T follicular helper cell (primary cell): ENCODE measurements at places on chromosomes 3 and 15.
A peak's percentile ranks its signal among the peaks of the same experiment; 100 is the strongest.

GRCh38 chr3:107347751-107348150, 29.5 kb upstream of the CCDC54 start:
- DNase-seq = no peak

GRCh38 chr3:100006570-100007271, 107.6 kb downstream of the FILIP1L start:
- DNase-seq = no peak

GRCh38 chr3:54988838-54989630, 61.2 kb upstream of the LRTM1 start:
- DNase-seq = no peak

DNA sequence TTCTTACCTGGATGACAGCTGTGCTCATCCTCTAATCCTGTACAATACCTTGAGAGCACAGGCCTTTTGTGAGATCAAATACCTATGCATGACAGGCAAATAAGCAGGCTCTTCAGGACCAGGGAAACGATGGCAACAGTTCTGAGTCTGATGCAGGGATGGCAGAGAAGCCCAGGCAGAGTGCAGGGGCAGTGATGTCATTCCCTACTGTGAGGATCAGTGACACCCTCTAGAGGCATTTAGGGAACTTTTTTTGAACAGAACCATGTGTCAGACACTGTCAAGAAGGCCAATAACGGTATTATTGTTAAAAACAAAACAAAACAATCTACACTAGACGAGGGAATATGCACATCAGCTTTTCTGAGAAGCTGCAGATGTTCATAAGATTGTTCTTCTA, 314.8 kb upstream of the CTDSPL start:
- no peak for DNase-seq

DNA sequence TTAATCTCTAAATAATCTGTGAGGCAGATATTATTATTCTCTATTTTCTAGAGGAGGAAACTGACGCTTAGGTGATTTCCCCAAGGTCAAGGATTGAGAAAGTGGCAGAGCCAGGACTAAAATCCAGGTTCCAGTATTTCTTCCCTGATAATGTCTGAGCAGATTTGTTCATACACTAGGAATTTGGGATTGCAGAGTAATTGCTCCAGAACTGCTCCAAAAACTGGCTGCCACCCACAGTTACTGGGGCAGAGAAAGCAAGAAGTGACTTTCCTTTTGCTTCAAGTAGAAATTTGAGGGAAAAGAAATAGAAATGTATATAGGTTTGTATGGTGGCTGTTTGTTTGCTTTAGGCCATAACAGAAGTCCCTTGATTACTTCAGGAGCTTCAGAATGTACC, 60.6 kb downstream of the SLC12A8 start:
- DNase-seq = no peak

DNA sequence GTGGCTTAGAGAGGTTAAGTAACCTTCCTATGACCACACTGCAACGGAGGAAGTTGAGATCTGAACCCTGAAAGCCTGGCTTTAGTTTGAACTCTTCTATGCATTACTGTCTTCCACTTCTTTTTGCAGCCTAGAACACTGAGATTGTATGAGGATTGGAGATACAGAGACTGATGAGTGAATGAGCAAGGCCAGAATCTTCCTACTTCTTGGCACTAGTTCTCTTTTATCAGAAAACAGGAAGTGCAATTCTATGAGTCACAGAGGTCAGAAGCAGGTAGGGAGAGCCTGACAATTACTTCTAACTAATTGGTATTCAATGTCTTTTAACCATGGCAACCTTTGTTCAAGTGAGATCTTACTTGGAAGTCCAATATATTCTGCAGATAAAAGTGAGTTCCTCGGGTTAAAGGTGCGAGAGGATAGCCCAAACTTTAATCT, 219.0 kb downstream of the SHQ1 start:
- DNase-seq = no peak

- DNase-seq = no peak
Observed at GRCh38 chr3:143011705-143012104, 10.3 kb downstream of the U2SURP start.

DNA sequence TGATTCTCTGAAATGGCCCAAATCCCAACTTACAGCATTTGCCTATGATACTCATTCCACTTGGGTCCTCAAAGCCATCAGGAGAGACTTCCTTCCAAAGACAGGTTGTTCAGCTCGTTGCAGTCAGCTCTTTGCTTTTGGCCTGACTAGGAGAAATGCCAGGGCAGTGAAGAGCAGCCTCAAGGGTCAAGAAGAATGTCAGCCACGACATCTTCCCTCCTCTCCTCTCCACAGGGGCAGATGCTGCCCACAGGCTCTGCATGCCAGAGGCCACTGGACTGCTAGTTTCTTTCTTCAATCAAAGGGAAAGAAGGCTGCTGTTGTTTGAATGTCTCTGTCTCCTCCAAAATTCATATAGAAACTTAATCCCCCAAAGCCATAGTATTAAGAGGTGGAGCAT, 201.7 kb upstream of the PFN2 start:
- no peak for DNase-seq

- DNase-seq = no peak
Observed at GRCh38 chr3:146189519-146190173, 28.7 kb upstream of the PLOD2 start.

DNA sequence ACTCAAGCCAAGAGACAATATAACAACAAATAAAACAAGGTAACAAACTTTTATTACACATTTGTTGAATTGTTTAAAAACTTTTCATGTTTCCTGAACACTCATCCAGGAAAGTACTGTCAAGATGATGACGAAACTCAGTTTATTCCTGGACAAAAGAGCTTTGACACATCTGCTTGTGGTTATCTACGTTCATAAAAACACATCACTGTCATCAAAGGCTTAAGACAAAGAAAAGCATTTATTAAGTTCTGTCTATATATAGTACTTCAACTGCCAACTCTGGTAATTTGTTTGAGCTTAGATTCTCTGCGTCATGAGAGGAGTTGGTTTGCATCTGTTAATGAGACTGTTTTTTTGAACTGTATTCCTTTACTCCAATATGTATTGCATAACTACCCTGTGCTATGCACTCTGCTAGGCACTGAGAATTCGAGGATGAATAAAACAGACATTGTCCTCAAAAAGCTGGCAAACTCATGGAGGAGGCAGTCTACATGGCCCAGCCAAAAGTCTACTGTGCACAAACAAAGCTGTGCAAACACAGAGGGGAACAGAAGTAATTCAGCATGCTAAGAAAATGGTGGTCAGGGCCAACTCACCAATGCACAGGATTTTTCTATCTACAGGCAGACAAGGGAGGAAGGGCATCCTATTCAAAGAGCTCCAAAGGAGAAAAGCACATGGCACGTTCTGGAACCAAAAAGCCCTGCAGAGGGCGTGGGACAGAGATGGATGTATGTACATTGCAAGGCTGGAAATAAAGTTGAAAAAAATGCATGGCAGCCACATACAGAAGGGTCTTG, 21.5 kb downstream of the PLD1 start:
- no peak for DNase-seq

GRCh38 chr15:90495067-90495466, 34.7 kb upstream of the CRTC3 start:
- DNase-seq = no peak

DNA sequence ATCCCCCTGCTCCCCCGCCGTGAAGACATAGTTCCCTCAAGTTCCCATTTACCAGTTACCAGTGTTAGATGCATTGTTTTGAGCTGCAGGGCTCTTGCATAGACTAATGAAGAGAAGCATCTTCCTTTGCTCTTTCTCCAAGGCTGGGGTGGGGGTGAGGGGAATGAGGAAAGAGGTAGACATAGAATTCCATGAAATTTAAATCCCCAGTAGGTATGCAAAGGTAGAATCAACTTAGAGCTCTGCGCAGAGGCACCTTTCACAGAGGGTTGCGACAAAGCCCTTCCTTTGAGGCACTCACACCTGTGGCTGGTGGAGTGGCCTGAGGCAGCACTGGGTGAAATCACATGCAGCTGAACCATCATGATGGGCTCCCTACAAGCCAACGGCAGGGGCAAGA, 101.3 kb downstream of the WDR76 start:
- DNase-seq = no peak

- DNase-seq = no peak
Observed at GRCh38 chr3:166731701-166732100, 648.4 kb downstream of the ZBBX start.

- DNase-seq = no peak
Observed at GRCh38 chr3:143510601-143511000, 337.7 kb downstream of the SLC9A9 start.

- DNase-seq = no peak
Observed at GRCh38 chr15:29278436-29279105, 8.9 kb upstream of the NSMCE3 start.

- DNase-seq = no peak
Observed at GRCh38 chr15:91100814-91101607, 954 bp downstream of the SV2B start.

DNA sequence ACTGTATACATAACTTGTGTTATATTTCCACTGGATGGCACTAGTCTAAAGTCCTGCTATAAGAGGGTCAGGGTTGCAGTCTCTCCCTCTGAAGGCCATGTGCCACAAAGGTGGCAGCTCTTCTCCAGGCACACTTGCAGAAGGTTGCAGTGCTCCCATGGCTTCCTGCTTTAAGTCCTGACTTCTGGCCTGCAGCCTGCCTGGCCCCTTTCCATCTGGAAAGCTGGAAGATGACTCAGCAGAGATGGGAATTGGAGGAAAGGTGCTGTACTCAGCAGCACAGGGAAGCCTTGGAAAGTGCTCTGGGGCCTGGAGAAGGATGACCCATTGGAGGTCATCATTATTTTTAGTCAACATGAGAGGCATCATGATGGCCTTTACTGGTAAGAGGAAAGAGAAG, 40.9 kb upstream of the MRPL3 start:
- no peak for DNase-seq

DNA sequence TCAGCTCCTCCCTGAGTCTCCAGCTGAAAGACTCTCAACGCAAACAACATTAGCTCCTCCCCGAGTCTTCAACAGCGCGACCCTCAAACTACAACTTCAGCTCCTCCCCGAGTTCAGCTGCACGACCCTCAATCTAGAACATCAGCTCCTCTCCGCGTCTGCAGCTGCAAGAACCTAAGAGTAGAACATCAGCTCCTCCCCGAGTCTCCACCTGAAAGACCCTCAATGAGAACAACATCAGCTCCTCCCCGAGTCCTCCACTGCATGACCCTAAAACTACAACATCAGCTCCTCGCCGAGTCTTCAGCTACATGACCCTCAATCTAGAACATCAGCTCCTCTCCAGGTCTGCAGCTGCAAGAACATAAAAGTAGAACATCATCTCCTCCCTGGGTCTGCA, 78.3 kb downstream of the TFRC start:
- DNase-seq = no peak

GRCh38 chr15:75808563-75808962, 34.7 kb upstream of the UBE2Q2 start:
- DNase-seq = no peak

DNA sequence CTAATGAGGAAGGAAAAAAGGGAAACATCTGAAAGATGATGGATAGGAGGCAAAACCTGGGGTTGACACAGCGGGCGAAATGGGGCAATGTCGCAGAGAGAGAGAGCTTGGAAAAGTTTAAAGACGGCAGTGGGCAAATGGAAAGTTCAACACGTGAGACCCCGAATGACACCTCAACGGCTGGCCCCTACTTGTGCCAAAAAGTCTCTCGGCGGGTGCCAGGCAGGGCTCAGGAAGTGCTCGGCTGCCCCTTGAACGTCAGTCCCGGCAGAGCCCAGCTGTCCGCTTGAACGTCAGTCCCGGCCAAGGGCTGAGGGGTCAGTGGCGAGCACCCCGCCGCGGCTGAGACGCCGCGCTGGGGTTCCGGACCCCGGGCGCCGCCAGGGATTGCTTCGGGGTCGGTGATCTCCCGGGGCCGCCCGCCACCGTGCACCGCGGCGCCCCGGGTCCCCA, 658 bp downstream of the EOGT start:
- DNase-seq = peak; percentile 3

DNA sequence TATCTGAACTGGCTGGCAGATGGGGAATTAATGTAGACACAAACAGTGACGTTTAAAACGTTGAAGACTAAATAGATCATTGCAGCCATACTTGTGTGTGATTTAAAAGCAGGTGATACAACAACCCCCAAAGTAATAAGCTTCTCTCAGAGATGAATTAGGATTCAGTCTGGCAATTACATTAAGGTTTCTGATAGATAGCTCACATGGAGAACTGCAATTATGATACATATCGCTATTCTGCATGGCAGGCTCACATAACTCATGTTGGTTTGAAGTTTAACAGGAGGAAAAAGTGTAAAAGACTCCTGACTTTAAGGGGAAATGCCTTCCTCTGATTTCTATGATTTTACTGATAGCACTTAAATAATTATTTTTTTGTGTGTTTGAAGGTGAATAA, 196.9 kb downstream of the CLSTN2 start:
- no peak for DNase-seq

DNA sequence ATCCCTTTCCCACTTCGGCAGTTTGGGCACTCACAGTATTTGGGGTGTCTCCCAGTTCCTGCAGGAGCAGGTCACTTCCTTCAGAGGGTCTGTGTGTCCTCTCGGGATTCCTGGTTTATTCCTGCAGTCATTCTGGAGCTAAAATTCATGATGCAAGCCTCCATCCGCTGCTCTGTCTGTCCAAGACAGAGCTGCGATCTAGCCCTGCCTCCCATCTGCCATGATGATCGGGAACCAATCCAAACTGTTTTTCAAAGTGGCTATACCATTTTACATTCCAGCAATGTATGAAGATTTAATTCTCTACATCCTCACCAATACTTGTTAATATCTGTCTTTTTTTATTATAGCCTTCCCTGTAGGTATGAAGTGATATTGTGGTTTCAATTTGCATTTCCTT, 273.0 kb downstream of the EPHB1 start:
- DNase-seq = no peak

DNA sequence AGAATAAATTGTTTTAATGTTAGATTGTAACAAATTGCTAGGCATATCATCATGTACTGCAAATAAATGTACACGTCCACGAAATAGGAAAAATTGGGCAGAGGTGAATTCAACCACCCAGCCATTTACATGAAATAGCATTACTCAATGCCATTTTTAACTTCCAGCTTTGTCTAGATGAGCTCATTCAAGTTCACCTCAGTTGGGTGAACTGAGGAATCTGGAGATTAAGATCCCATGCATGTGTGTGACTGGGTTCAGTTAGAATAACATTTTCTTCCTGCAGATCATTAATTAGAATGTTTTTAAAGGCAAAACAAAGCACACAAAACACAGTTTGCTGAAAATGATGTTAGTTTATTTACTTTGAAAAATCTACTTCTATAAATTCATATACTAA, 767.8 kb upstream of the GOLIM4 start:
- DNase-seq = no peak

DNA sequence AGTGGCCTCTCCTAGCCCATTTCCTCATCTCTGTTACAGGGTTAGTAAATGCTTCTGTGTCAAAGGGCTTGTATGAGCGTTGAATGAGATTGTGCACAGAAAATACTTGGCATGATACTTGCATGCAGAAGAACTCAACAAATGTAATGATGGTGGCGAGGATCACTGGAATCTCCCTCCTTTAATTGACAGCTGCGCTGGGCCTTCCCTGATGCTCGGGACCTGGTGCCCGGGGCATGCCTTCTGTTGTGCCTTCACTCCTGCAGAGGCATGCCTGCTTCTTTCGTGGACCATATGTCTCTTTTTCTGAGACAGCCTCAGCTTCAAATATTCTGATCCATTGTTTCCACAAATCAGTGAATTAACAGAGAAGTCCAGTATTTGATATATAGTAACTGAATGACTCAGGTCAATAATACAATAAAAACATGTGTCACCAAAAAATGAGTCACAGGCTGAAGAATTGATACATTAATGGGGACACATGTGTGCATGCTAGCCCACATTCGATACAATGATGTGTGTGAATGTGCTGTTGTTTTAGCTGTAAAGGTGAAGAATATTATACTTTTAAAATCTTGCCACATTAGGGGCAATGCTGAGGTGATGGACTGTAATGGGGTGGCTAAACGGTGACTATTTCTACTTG, 243.3 kb upstream of the TBL1XR1 start:
- no peak for DNase-seq
